Aorta (tissue), 5 donors: ENCODE measurements at places on chromosomes 16 and 17. TPM values are rescaled to one million over a fixed set of nuclear protein-coding genes. Genes with fewer than 3 reads are reported as not detected.

- H3K4me1 ChIP-seq: no peaks in the 10 kb centered on the region
- no peak for DNase-seq
- H3K36me3 ChIP-seq: no peaks in the 10 kb centered on the region
- H3K27me3 ChIP-seq: no peaks in the 10 kb centered on the region
- no peak overlapping the region for H3K4me3 ChIP-seq
These were observed 204.4 kb upstream of the HS3ST3A1 start for GRCh38 chr17:13806092-13806491.

DNA sequence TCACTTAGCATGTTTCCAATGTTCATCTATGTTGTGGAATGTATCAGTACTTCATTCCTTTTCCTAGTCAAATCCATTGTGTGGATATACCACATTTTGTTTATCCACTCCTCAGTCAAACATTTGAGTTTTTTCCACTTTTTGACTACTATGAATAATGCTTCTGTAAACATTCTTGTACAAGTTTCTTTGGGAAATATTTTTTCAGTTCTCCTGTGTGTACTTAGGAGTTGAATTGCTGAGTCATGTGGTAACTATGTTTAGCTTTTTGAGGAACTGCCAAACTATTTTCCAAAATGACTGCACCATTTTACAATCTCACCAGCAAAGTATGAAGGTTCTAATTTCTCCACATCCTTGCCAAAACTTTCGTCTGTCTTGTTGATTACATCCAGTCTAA is 223.7 kb upstream of the AXIN2 start:
- no peaks in the 10 kb centered on the region for H3K27me3 ChIP-seq
- H3K4me3 ChIP-seq: no peak overlapping the region
- H3K4me1 ChIP-seq: peaks cover 4% of the 10 kb centered on the region
- H3K36me3 ChIP-seq: no peaks in the 10 kb centered on the region
- no peak for DNase-seq

DNA sequence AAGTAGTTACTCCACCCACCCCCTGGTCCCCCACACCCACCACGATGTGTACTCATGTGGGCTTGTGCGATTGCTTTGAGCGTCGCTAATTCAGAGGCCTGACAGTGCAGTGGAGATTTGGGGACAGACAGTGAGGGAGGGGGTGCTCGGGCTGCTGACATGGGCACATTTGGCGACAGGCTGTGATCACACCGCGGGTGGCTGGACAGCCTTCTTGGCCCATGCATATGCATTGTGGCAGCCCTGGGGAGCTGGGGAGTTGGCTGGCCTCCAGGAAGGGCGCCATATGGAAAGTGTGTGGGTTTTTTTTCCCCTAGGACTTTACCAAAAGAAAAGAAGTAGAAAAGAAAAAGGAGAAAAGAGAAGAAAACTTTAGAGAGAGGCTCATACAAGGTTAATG is 275.5 kb upstream of the N4BP1 start:
- H3K27me3 ChIP-seq: no peaks in the 10 kb centered on the region
- no peaks in the 10 kb centered on the region for H3K4me1 ChIP-seq
- no peak for DNase-seq
- H3K27ac ChIP-seq: no peak overlapping the region
- H3K36me3 ChIP-seq: no peaks in the 10 kb centered on the region

DNA sequence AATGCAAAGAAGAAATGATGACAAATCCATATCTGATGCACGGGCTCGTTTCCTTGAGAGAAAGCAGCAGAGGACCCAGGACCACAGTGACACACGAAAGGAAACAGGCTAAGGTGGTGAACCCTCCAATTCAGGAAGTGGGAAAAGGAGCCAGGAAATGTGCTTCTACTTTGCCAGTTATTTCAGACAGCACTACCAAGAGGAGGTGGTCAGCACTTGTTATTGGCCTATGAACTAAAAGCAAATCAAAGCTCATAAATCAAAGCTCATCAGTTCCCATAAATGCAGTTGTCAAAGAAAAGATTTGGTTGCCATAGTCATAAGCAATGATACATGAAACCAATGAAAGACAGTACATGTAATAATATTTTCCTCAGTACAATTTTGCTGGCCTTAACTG is 12.6 kb upstream of the CLTC start:
- no peaks in the 10 kb centered on the region for H3K4me1 ChIP-seq
- no peak overlapping the region for H3K27ac ChIP-seq
- no peak overlapping the region for H3K4me3 ChIP-seq
- H3K36me3 ChIP-seq: peaks cover under 1% of the 10 kb centered on the region

DNA sequence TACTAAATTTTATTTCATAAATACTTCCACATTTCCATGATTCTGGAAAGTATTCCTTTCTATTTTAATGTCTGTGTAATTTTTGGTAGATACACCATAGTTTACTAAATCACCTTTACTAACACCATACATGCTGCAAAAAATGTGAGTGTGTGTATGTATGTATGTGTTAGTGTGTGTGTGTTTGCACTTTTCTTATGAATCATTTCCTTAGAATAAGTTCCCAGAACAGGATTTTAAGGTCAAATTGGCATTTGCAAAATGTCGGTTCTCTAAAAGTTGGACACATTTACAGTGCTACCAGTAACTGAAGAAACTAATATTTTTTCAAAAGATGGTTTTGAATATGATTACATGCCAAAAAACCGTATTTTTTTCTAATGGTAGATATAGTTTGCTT is 137.1 kb downstream of the CYB561 start:
- H3K36me3 ChIP-seq: no peaks in the 10 kb centered on the region
- H3K4me1 ChIP-seq: no peaks in the 10 kb centered on the region
- DNase-seq: no peak
- H3K4me3 ChIP-seq: no peak overlapping the region
- H3K27me3 ChIP-seq: no peaks in the 10 kb centered on the region

Gene SYCE1L
- total RNA-seq: 5.4 TPM

- no peak for DNase-seq
- no peaks in the 10 kb centered on the region for H3K36me3 ChIP-seq
- H3K27ac ChIP-seq: no peak overlapping the region
- no peaks in the 10 kb centered on the region for H3K4me1 ChIP-seq
These were observed 1.2 kb upstream of the OGFOD3 start for GRCh38 chr17:82419540-82419939.

DNA sequence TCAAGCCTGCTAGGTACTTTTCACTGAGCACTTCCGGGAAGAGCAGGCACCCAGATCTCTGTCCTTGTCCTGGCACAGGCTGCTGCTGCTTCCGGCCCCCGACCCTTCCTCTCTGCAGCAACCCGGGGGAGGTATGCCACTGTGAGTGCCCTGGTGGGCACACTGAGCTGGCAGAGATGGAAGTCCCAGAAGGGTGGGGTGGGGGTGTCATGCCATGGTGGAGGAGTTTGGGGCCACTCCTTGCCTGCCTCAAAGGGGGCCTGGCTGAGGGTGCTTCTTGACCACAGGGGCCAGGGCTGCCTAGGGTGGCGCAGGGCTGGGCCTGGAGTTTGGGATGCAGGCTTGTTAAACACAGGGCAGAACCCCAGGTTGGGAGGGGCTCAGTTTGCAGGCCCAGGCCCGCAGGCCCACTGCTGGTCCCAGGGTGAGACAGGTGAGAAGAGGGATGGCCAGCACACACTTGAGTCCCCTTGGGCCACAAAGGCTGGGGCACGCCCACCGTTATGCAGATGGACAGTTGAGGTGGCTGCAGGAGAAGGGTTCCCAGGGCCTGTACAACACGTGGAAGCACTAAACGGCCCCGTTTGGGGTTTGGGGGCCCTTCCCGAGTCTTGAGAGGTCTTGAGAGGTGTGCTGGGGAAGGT is 8.7 kb downstream of the TMEM235 start:
- no peak overlapping the region for H3K4me3 ChIP-seq
- H3K4me1 ChIP-seq: no peaks in the 10 kb centered on the region
- no peaks in the 10 kb centered on the region for H3K27me3 ChIP-seq
- H3K36me3 ChIP-seq: no peaks in the 10 kb centered on the region

Gene LUC7L
- 98.5 TPM for total RNA-seq

- H3K36me3 ChIP-seq: no peaks in the 10 kb centered on the region
- H3K4me3 ChIP-seq: no peak overlapping the region
- DNase-seq: no peak
- H3K27ac ChIP-seq: no peak overlapping the region
- H3K4me1 ChIP-seq: no peaks in the 10 kb centered on the region
These were observed 253.9 kb downstream of the RBFOX3 start for GRCh38 chr17:79356839-79357447.

DNA sequence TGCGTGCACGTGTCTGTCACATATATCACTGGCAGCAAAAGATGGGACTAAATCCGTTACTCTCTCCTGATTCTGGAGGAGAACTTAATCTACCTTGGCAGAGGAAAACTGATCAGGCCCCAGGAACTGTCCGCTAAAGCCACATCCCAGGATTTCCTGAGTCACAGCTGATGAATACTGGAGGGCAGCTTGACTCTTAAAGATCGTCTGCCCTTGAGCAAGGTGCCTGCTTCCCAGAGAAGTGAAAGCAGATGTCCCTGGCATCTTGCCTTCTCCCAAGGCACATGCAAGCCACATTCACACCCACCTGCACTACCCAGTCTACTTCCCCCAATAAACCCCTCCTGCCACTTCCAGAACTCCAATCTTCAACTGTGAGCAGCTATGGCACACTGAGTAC is 99.8 kb downstream of the CPPED1 start:
- H3K27ac ChIP-seq: no peak overlapping the region
- no peaks in the 10 kb centered on the region for H3K36me3 ChIP-seq
- H3K27me3 ChIP-seq: no peaks in the 10 kb centered on the region
- DNase-seq: no peak
- H3K4me1 ChIP-seq: no peaks in the 10 kb centered on the region
- H3K4me3 ChIP-seq: no peak overlapping the region

- no peaks in the 10 kb centered on the region for H3K36me3 ChIP-seq
- DNase-seq: peak; percentile 47
- no peak overlapping the region for H3K4me3 ChIP-seq
These were observed 251.6 kb downstream of the GSG1L start for GRCh38 chr16:27811881-27812280.

DNA sequence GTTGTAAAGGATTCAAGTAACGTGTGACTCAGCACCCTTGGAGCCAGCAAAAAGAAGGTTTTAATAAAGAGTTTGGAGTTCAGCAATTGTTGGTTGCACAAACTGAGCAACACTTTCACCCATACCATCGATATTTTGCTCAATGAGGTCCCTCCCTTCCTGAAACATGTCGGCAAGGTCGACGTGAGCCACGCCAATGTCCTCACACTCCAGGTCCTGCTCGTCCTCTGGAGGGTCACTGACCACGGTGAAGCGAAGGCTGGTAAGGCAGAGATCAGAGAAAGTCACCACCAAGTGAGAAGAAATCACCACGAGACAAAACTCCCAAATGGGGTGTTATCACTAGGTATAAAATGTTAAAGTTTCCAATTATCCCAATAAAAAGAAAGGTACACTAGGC is 98.3 kb downstream of the RPGRIP1L start:
- H3K4me3 ChIP-seq: no peak overlapping the region
- H3K27ac ChIP-seq: no peak overlapping the region
- no peak for DNase-seq
- H3K27me3 ChIP-seq: no peaks in the 10 kb centered on the region
- peaks cover 2% of the 10 kb centered on the region for H3K4me1 ChIP-seq

- no peaks in the 10 kb centered on the region for H3K27me3 ChIP-seq
- H3K4me3 ChIP-seq: no peak within 1 kb of the TSS
- H3K36me3 ChIP-seq: peaks cover 4% of the 10 kb centered on the region
- H3K4me1 ChIP-seq: no peaks in the 10 kb centered on the region
- no peak within 1 kb of the TSS for H3K27ac ChIP-seq
These were observed at the start of gene DNASE1 for GRCh38 chr16:3654249-3654991. Gene DNASE1 (plus strand): TSS chr16:3654691. CDS start chr16:3655374, 683 bp downstream.

Gene ACE
- total RNA-seq: 30.5 TPM

DNA sequence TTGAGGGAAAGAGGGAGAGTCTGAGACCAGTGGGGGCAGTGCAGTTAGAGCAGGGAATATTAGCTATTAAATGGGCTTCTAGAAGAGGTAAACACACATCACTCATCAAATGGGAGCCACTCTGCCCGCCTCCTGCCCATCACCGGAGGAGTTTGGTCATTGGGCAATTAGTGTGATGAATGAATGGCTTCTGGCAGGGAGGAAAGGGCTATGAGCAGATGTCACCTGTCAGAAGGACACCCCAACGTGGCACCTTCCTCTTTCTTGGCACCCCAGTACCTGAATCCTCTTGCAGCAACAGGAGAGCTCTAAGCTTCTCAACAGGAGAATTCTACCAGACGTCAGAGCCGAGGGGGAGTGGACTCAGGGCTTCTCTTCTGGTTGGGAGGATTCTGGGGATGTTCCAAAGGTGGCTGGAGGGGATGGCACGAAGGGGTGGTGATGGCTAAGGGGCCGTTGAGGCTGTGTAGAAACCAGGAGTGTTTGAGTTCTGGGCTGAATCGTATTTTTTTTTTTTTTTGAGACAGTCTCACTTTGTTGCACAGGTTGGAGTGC is 11.0 kb downstream of the C1QTNF1 start:
- no peak for DNase-seq
- H3K27me3 ChIP-seq: no peaks in the 10 kb centered on the region
- peaks cover 1% of the 10 kb centered on the region for H3K4me1 ChIP-seq
- H3K36me3 ChIP-seq: no peaks in the 10 kb centered on the region
- H3K4me3 ChIP-seq: no peak overlapping the region
- H3K27ac ChIP-seq: no peak overlapping the region

Gene KRTAP4-6
- not detected for total RNA-seq

Gene KRT14
- 0.30 TPM for total RNA-seq

- peak overlapping the region; percentile 60 for H3K27ac ChIP-seq
- H3K27me3 ChIP-seq: no peaks in the 10 kb centered on the region
- H3K36me3 ChIP-seq: no peaks in the 10 kb centered on the region
- no peak for DNase-seq
- no peaks in the 10 kb centered on the region for H3K4me1 ChIP-seq
These were observed 477 bp downstream of the MTHFSD start for GRCh38 chr16:86554599-86554916.

- no peaks in the 10 kb centered on the region for H3K4me1 ChIP-seq
- H3K27me3 ChIP-seq: no peaks in the 10 kb centered on the region
- H3K36me3 ChIP-seq: no peaks in the 10 kb centered on the region
- DNase-seq: no peak
- no peak within 1 kb of the TSS for H3K4me3 ChIP-seq
These were observed at the start of gene RGS11 for GRCh38 chr16:275786-276232. Gene RGS11 (minus strand): TSS chr16:275944. CDS start chr16:275911, 33 bp downstream.

Gene ZNF423
- total RNA-seq: 43.1 TPM

Gene SAMD14
- 12.6 TPM for total RNA-seq

- no peaks in the 10 kb centered on the region for H3K36me3 ChIP-seq
- H3K27ac ChIP-seq: no peak overlapping the region
- DNase-seq: no peak
- peaks cover 2% of the 10 kb centered on the region for H3K4me1 ChIP-seq
These were observed 83.0 kb downstream of the WWP2 start for GRCh38 chr16:69845181-69845580.

DNA sequence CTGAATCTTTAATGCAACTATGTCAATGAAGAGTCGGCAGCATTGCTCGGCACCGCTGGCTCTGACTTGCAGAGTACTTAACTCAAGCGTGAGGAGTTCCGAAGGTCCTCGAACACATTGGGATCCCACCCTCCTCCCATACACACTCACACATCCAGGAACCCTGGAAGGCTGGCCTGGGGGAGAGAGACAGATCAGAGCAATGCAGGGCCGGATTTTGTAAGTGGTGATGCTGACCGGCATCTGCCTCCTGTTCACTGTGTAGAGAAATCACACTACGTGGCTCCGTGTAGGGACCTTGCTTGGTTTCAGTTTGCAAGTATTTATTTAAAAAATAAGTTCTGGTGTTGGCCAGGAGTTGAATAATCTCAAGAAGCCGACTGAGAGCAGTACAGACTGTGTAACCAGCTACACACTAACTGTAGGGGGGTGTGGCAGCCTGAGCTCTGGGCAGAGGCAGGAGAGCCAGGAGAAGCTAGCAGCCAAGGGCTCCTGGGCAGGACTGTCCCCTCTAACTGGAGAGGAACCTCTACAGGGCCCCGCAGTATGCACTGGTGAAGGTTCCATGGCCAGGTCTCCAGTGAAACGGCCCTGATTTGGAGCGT is 190.2 kb upstream of the TNRC6C start:
- H3K27me3 ChIP-seq: no peaks in the 10 kb centered on the region
- no peaks in the 10 kb centered on the region for H3K36me3 ChIP-seq
- H3K4me1 ChIP-seq: no peaks in the 10 kb centered on the region
- no peak overlapping the region for H3K4me3 ChIP-seq
